ENCODE measurements at places on chromosomes 6 and 20. TPM values are rescaled to one million over a fixed set of nuclear protein-coding genes. Genes with fewer than 3 reads are reported as not detected.

Gene TMEM217
- 3.3 TPM for total RNA-seq

DNA sequence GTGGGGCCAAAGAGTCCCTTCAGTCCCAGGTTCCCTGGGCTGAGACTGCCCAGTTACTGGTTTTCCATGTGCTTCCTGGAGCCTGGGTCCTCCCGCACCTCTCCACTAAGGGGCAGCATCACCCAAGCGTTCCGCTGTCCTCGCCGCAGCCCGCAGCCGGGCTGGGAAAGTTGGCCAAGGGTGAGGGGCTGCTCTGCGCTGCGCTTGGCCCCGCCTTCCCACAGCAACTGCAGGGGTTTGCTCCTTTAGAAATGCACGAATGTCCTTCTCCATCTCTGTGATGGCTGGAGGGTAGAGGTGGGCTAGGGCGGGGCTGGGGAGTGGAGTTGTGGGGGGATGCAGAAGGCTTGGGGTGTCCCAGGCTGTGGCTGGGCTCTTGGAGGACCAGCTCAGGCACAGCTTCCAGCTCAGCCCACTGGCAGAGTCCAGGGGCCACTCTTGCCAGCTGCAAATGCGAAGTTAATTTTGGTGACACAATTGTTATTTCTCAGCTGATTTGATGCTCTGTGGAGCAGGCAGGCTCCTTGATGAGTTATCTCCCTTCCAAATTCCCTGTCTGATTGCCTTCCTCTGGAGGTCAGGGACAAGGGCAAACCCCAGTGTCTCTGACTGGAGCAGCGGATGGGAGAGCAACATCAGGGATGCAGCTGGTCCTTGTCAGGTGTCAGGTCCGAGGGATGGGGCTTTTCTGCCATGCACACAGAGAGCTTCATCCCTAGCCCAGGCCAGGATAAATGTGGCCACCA is 63.2 kb downstream of the NOL4L start:
- DNase-seq = peak; percentile 78

DNA sequence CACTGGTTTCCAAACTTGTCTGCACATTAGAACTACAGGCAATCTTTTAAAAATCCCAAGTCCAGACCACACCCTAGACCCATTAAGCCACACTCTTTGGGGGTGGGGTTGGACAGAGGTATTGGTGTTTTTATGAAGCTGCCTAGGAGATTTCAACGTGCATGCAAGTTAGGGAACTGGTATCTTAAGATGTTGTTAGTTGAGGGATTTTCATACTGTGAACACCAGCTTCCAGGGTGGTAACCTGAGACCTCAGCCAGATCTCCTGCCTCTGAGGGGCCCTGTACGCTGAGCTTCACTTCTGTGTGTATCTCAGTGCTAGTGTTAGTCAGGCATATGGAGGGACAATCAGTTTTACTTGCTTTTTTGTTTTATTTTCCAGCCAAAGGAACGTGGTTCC is 138.0 kb downstream of the UTRN start:
- DNase-seq = no peak

GRCh38 chr20:30511322-30512030 is 746.0 kb upstream of the DEFB115 start:
- no peak for DNase-seq

- DNase-seq = no peak
Measured at GRCh38 chr6:112827793-112828192, 480.7 kb downstream of the RFPL4B start.

- DNase-seq = no peak
Measured at GRCh38 chr6:118974790-118975189, 39.8 kb upstream of the MCM9 start.

DNA sequence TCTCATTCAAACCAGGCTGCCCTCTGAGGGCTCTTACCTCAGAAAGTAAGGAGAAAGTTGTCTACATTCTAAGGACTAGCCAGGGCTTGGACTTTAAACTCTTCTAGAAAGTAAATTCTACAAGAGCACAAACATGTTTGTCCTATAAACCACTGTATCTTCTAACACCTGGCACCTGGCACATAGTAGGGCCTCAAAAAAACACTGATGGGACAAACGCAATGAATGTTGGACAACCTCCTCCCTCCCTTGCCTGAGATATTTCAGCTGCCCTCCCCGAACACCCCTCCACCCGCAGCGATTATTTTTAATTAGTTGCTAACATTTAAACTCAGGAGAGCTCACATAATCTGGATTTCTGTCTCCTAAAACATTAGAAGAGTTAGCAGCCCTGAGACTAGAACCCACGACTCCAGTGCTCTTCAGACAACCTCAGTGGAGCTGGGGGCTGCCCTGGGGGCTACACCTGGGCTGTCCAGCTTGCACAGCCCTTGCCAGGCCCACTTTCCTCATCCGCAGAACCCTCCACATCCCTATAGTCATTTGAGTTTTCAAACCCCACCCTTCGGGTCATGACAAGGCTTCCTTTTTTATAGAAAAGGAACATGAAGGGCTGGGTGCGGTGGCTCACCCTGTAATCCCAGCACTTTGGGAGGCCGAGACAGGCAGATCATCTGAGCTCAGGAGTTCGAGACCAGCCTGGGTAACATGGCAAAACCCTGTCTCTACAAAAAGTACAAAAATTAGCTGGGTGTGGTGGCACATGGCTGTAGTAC is 4.9 kb downstream of the HCK start:
- no peak for DNase-seq
